Stimulated activated naive B cell treated with anti-CD40 and anti-IgM and Interleukin-4, amounts not matched to agents 10 μg/mL and 1 μg/mL and 100 μg/mL, for 72 hours (primary cell): ENCODE measurements at places on chromosomes 11 and 22.

DNA sequence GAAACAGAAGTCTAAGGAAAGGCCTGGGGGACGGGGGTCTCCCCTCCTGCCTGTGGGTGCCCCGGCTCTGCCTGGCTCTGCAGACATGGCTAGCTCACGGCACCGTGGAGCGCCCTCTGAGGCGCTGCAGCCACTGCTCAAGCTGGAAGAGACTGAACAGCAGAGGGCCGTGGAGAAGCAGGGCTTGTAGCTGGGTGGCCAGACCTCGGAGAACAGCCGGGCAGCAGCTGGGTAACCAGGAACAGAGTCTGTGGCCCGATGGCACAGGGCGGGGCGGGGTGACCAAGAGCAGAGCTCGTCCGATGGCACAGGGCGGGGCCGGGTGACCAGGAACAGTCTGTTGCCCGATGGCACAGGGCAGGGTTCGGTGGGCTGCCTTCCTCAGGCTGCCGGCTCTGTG is 18.1 kb downstream of the RNH1 start:
- no peak for DNase-seq

GRCh38 chr11:62905927-62906531 is 15.1 kb downstream of the CHRM1 start:
- peak; percentile 59 for DNase-seq

- DNase-seq: no peak
These were observed 35.6 kb upstream of the PPARA start for GRCh38 chr22:46114518-46115387.

- DNase-seq: no peak
These were observed 48.5 kb upstream of the PRDM11 start for GRCh38 chr11:45097721-45098493.

GRCh38 chr22:35728639-35729308 is 11.1 kb downstream of the APOL5 start:
- no peak for DNase-seq

DNA sequence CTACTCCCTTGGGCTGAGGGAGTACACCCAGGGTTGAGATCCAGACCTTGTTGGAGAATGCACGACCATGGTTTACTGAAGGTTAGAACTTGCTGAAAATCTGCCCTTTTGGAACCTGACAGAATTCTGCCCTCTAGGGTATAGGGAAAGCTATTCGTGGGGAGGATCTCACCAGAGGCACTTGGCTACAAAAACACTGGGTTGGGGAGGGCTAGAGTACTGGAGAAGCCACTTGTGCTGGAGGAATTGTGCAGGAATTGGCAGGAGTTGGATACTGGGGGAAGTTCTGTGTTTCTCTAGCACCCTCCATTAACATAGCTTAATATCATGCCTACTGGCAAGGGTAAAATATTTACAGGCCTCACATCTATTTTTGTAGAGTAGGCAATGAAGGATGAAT is 55.8 kb downstream of the PPME1 start:
- no peak for DNase-seq

- no peak for DNase-seq
These were observed 53.9 kb upstream of the RCE1 start for GRCh38 chr11:66789097-66789890.

- DNase-seq: no peak
These were observed 655.9 kb upstream of the TENM4 start for GRCh38 chr11:80096736-80097135.

- DNase-seq: no peak
These were observed 66.9 kb upstream of the NARS2 start for GRCh38 chr11:78641541-78641940.
